Thymus (tissue), 14 donors: ENCODE measurements at places on chromosomes 2 and 18.

GRCh38 chr2:190545555-190546385, 11.2 kb upstream of the NEMP2 start:
- no peak for DNase-seq

GRCh38 chr2:201084863-201085262, 13.1 kb downstream of the NDUFB3 start:
- DNase-seq = no peak

GRCh38 chr2:80429251-80429650, 124.7 kb upstream of the LRRTM1 start:
- DNase-seq = no peak

DNA sequence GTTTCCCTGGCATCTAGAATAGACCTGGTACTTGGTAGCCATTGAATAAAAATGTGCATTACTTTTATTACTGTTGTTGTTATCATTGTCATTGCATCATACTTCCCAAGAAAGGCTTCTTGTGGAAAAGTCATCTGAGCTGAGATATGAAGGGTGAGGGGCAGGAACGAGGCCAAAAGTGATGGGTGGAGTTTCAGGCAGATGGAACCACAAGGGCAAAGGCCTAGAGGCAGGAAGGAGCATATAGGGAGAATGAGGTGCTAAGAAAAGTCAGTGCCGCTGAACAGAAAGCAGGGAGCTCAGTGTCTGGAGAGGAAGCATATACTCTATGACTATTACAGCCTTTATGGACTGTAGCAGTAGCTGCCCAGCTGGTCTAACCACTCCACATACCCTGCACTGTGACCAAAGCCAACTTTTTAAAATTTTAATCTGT, 219.3 kb downstream of the SPP2 start:
- DNase-seq = no peak

GRCh38 chr2:159608108-159608507, 8.2 kb downstream of the BAZ2B start:
- DNase-seq = no peak

- DNase-seq = no peak
These were observed 255.2 kb downstream of the ACKR3 start for GRCh38 chr2:236824836-236825235.

- DNase-seq = no peak
These were observed 16.3 kb upstream of the SLC1A4 start for GRCh38 chr2:64972876-64973275.

DNA sequence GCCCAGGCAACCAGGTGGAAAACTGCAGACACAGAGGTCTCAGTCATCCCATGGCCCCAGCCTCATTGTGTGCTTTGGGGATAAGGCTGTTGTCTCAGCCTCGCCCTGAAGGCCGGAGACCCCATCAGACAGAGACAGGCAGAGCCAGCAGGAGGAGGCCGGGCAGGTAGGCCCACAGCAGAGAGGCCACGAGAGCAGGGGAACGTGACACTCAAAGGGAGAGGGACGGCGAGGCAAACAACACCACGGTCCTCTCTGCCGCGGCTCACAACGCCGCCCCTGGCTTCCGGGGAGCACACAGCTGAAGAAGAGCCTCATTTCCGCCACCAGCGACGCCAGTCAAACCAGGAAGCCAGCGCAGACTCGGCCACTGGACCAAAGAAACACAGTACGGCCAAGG, 103.3 kb downstream of the ZNF516 start:
- DNase-seq = no peak

- DNase-seq = no peak
These were observed 1.5 kb downstream of the ZNF532 start for GRCh38 chr18:58866066-58866772.
